ENCODE measurements at places on chromosomes 6 and 20.
A peak's percentile ranks its signal among the peaks of the same experiment; 100 is the strongest.

- no peak for DNase-seq
These were observed 172.9 kb upstream of the CDYL start for GRCh38 chr6:4603291-4603690.

GRCh38 chr6:110622912-110623578 lies 146.6 kb upstream of the SLC22A16 start:
- DNase-seq, result no peak

DNA sequence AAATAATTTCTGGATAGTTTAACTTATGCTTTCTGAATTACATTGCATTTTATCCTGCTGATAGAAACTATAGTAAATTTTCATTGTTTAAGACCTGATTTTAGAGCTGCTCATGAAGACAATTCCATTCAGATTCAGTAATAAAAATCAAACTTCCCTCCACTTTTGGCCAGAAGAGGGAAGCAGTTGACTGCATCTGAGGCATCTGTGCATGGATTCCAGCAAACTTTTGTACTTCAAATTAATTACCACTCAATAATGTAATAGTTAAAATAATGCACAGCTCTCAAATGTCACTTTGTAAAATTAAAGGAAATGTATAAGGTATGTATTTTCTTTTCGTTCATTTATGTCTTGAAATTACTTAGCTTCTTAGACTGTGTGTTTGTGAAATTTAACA lies 64.2 kb upstream of the SLC35B3 start:
- no peak for DNase-seq

- no peak for DNase-seq
These were observed 80.3 kb downstream of the CTNNBL1 start for GRCh38 chr20:37774156-37774555.

- DNase-seq, result no peak
These were observed 332.8 kb downstream of the CDH4 start for GRCh38 chr20:61584851-61585250.

- no peak for DNase-seq
These were observed 177.0 kb upstream of the KCNG1 start for GRCh38 chr20:51199920-51200319.

DNA sequence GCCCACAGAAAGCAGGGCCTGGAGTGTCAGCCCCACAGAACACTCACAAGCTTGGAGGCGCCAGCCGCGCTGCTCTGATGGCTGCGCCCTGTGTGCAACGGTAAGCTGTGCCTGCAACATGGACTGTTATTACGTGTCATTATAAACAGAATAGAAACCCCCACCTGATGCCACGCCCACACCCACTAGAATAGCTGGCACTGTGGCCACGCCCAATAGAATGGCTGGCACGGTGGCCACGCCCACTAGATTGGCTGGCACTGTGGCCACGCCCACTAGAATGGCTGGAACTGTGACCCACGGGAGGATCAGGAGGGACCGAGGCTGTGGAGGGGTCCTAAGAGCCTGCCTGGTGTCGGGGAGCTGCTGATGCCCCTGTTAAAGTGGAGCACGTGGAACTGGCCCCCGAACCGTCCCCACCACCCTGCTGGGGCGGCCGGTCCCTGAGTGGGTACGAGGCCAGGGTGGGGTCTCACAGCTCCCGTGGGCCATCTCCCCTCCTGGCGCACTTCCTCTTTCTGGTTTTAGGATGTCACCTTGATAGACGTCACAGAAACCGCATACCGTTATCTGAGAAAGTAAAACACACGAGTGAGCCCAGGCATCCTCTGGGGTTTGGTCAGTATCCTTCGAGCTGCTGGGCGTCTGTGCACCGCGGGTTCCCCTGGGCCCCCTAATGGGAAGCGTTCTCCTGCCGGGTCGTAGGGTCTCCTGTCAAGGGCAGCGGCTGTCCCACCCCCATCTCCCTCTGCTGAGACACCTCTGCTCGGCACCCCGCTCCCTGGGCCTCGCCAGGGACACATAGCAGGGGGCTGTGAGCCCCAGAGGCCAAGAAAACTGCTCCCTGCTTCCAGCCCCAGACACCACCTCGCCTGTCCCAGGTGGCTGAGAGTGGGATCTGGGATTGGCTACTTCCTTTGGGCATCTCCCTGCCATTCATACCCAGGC lies 25.4 kb downstream of the SLC17A9 start:
- DNase-seq, result peak; percentile 43

DNA sequence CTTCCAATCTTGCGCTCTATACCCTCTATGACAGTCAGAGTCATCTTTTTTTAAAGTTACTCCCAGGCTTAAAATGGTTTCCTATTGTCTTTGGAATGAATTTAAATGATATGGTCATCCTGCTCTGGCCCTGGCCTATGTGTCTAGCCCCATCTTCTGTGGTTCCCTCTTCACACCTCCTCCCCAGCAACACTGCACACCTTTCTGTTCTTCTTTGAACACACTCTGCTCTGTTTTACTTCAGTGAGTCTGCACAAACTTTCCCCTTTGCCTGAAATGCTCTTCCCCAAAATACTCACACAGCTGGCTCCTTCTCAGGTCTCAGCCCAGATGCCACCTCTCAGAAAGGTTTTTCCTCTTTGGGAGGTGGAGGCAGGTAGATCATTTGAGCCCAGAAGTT lies 132.7 kb downstream of the FYN start:
- DNase-seq, result no peak

- no peak for DNase-seq
These were observed 143.7 kb downstream of the CDH26 start for GRCh38 chr20:60101891-60102281.

DNA sequence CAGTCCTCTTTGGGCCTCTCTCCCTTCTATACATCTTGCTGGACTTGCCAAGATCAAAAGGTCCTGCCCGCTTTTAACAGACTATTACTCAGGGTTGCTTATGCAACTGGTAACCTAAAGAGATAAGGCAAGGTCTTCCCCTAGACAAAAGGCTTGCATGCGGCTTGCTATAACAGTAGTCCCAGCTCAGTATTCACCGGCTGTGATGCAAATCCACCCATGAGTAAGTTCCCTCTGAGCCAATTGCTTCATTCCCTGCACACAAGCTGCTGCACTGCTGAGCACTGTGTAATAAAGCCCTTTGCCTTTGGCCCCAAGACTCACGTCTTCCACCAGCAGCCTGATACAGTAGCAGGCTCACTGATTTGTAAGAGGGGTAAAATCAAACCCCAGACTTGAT lies 363.8 kb downstream of the PRKN start:
- DNase-seq, result no peak

- no peak for DNase-seq
These were observed 2.2 kb upstream of the VNN1 start for GRCh38 chr6:132715881-132716637.

DNA sequence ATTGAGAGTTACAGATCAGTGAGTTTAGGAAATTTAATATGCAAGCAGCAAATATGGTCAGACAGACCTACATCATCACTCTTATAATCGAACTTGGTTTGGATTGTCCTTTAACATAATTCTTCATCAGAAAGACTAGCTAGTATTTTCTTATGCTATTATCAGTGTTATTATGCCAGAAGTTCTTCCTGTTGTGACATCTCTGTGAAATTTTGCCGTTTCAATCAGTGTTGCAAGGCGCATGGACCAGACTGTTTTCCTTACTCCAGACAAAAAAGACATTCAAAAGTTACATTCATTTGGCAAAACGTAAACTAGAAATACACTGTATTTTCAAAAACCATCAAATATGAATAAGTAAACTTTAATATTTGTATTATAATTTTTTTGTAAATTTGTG lies 5.7 kb upstream of the TENT5A start:
- DNase-seq, result no peak

DNA sequence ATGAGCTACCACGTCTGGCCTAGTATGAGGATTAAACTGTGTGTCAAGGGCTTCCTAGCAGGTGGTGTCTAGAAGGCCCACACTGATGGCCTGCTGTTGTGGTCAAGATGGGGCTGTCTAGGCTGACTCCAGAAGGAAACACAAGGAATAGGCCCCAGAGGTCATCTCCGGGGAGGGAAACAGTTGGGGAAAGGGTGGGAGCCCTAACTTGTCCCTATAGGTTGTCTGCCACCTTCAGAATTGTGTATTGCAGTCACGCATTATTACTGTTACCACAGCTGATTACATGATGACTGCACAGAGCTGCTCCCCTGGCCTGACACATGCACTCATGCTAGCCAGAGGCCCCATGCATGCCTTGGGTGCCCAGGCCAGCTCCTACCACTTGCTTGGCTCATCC lies 27.3 kb downstream of the C20orf203 start:
- no peak for DNase-seq

- DNase-seq, result no peak
These were observed 113.0 kb upstream of the EYA4 start for GRCh38 chr6:133128191-133128590.

GRCh38 chr20:46683668-46683938 lies 5.6 kb downstream of the TP53RK start:
- DNase-seq, result no peak

- no peak for DNase-seq
These were observed 195.7 kb downstream of the LMBRD1 start for GRCh38 chr6:69601132-69601531.

DNA sequence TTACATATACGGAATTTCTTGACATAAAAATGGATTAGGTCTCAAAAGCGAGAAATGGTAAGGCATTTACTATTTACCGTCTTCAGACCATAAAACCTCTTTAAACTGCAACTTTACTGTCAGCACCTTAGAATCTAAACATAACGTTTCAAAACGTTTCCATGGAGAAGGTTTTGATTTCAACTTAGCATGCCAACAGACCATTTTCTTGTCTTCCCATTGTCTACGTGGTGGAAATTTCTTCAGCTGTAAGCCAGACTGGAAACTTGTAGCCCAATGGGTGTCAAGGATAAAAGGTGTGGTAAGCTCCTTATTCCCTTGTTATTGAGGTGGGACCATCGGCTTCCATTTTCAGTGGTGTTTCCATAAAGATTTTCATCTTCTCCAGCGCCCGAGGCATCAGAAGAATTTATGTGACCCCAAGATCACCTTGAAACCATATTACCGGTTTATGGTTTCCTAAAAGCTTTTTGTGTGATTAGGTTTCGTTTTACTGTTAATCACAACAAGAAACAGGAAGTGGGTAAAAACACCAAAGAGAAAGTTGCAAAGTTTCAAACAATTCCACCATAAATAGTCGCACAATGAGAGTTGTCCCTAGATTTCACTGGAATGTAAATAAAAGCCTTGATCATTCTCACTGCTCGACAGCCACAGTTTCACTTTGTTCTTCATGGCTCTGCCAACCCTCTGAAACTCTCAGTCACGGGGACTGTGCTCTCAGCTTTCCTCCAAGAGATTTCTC lies 63.0 kb upstream of the CD2AP start:
- DNase-seq, result no peak

- DNase-seq, result no peak
These were observed 27.4 kb downstream of the NPEPL1 start for GRCh38 chr20:58719971-58720371.

DNA sequence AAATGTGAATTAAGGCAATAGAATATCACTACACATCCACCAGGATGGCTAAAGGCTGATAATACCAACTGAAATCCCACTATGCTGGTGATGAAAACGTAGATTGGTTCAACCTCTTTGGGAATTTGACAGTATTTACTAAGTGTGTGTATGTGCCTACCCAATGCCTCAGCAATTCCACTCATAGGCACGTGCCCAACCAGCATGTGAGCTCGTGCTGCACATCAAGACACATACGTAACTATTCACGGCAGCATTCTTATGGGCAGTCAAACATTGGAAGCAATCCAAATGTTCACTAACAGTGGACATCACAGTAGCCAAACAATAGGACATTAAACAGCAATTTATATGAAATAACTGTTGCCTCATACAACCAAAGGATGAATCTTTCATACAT lies 15.7 kb upstream of the AFDN start:
- DNase-seq, result no peak

- DNase-seq, result no peak
These were observed 41.5 kb downstream of the SH3BGRL2 start for GRCh38 chr6:79672631-79673111.

DNA sequence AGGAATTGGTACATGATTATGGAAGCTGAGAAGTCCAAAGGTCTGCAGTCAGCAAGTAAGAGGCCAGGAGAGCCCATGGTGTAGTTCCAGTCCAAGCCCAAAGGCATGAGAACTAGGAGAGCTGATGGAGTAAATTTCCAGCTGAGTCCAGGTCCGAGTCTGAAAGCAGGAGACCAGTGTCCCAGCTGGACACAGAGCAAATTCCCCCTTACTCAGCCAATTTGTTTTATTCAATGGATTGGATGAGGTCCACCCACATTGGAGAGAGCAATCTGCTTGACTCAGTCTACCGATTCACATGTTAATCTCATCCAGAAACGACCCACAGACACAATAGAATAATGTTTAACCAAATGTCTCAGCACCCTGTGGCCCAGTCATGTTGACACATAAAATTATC lies 14.9 kb downstream of the TMEM181 start:
- DNase-seq, result no peak

DNA sequence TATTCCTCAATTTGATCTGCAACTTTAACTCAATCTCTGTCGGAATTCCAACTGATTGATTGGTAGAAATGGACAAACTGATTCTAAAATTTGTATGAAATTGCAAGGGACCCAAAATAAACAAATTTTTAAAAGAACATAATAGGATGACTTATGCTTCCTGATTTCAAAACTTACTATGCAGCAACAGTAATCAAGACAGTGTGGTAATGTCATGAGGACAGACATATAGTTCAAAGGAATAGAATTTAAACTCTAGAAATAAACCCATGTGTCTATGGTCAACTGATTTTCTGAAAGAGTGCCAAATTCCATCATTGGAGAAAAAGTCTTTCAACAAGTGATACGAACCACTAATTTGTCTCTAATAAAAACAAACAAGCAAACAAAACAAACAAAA lies 1320.1 kb upstream of the GJE1 start:
- DNase-seq, result no peak

- no peak for DNase-seq
These were observed 10.1 kb upstream of the SLC22A7 start for GRCh38 chr6:43287717-43288679.

DNA sequence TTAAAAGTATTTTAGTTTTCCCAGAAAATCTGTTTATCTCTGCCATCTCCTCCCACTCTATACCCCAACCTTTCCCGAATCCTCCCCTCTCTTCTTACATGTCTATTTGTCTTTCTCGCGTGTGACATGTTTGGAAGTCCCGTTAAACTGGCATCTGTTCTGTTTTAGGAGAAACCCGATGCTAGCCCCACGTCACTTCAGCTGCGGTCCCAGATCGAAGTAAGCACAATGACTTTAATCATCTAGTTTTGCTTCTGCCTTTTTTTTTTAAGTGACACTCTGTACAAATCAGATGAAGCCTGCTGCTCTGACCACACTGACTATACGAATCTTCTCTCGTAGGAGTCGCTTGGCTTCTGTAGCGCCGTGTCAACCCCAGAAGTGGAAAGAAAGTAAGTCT lies 97.4 kb downstream of the SASH1 start:
- DNase-seq, result no peak

DNA sequence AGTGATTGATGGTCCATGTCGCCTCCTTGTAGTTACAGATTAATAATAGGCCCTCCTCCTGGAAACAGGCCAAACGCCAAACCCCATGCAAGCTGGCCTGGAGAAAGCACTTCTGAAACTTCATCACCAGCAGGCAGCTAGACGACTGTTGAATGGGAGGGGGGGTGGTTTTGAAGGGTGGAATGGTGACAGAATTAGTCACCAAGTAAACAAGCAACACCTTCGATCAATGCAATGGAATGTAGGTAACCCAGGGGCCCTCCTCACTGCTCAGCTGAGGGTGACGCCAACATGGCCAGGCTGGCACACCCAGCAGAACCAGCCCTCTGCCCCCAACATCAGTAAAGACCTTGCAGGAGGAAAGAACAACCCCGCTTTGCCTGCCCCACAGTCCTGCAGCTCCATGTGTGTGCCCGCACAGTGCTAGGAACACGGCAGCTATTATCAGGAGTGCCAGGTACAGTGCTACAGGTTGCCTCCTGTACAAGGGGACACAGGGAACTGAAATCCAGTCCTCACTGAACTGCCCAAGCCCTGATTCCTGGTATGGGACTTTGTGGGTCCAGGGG lies 2.7 kb downstream of the BCAS1 start:
- no peak for DNase-seq
